ENCODE measurements at places on chromosomes 5 and 9.
A peak's percentile ranks its signal among the peaks of the same experiment; 100 is the strongest.

DNA sequence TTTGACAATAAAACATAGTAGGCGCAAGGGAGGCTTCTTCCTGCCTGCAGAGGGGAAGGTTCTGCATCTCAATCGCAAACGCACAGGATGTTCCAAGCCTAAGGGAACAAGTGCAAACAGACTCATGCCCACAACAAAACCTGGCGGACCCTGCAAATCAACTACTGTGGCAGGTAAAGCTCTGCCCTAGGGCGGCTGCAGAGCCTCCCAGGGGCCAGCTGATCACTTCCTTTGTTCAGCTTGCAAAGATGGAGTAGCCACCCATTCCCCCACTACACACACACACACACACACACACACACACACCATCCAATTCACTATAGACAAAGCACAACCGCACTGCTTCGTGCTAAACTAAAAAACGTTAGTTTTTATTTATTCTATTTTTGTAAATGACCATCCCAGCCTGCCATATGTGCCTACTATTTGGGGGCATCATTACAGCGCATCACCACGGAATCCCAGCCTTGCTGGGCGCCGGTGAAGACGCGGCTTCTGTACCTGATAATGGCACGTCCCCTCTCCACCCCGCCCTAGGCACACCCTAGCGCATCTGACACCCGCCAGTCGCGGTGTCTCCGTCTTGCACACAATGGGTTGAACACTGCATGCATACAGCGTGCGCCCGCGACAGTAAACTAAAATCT lies 57.6 kb downstream of the DPYSL3 start:
- peak; percentile 28 for DNase-seq

GRCh38 chr9:90964101-90965020 lies 162.7 kb downstream of the SYK start:
- no peak for DNase-seq

GRCh38 chr5:78253201-78253600 lies 41.3 kb downstream of the AP3B1 start:
- no peak for DNase-seq

- DNase-seq, result no peak
Observed at GRCh38 chr5:154514331-154514730, 36.3 kb upstream of the HAND1 start.

DNA sequence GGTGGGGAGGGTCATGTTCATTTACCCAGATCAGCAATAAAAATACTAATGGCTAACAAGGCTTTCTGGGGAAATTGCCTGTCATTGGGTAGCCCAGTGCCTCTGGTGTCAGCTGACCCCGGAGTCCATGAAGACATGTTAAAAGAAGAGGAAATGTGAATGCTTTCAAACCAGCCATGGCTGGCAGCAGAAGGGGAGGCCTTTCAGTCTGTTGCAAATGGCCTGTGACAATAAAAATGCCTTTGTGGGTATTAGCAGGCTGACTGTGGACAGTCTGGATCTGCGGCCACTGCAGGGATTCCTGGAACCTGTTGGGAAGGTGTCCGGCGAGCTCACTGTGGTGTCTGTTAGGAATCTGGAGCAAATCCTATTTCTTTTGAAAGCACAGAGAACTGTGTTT lies 7.5 kb downstream of the ABL1 start:
- DNase-seq, result no peak

DNA sequence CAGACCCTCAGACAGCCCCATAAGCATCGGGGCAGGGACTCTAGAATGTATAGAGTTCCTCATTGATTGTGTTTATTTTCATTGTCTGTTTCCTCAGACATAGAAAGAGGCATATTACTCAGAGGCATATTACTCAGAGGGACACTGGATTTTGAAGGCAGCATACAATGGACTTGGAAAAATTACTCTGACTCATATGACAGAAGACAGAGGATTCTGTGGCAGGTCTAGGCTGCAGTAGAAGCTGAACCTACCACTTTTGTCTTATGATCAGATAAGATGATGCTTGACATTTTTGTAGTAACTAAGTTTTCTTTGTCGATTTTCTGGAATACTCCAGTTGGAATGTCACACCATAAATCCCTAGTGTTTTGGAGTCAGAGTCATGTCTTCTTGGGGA lies 105.2 kb downstream of the ST8SIA4 start:
- DNase-seq, result no peak

- DNase-seq, result no peak
Observed at GRCh38 chr5:55899344-55899743, 48.2 kb downstream of the IL31RA start.

GRCh38 chr9:134170532-134171315 lies 6.4 kb upstream of the RNU6ATAC start:
- no peak for DNase-seq

DNA sequence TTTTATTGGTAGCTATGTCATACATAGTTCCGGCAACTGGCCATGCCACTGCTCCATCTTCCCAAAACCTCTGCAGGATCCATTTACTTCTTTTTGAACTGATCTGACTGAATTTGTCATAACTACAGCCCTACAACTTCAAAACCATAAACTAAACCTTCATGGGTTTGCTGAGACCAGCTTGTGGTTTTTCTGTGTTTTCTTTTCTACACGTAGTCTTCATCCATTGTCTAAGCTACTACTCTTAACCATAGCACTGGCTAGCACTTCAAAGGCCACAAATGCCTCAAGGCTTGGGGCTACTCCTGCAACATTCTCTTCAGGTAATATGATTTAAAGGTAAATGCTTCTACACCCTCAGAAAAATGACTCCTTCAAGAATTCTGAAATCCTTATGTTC lies 9.0 kb upstream of the KIF2A start:
- DNase-seq, result no peak

DNA sequence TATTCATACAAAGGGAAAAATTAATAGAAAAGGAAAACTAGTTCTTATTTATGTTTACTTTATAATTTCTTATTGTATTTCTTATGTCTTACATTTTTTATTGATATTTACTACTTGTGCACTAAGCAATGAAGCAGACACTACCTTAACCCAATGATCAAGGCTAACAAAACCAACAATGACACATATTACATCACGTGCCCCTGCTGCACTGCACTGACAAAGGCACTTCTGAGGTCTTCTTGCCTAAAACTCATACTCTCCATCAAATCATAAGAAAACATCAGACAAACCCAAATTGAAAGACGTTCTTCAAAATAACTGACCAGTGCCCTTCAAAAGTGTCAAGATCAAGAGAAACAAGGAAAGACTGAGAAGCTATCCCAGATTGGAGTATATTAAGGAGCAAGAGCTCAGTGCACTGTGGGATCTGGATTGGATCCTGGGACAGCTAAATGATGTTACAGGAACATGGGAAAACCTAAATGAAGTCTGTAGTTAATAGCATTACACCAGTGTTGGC lies 230.9 kb downstream of the AUH start:
- no peak for DNase-seq

- DNase-seq, result no peak
Observed at GRCh38 chr5:142295960-142296860, 28.6 kb downstream of the SPRY4 start.

- no peak for DNase-seq
Observed at GRCh38 chr5:172852490-172853354, 18.7 kb downstream of the ERGIC1 start.

DNA sequence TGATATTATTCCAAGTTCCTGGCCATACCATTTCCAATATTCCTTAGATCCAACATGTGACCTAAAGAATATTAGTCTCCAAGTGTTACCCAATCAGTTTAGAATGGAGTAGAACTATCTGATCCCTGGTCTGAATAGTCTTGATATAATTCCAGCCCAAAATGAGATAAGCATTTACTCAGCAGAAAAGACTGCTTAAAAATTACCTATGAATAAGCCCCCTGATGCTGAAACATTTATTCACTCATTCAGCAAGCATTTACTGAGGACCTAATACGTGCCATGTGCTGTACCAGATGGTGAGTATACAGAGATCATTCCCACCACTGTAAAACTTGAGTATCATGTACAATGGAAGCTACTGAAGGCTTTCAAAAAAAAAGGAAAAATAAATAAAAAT lies 157.0 kb downstream of the FAM114A2 start:
- DNase-seq, result no peak

DNA sequence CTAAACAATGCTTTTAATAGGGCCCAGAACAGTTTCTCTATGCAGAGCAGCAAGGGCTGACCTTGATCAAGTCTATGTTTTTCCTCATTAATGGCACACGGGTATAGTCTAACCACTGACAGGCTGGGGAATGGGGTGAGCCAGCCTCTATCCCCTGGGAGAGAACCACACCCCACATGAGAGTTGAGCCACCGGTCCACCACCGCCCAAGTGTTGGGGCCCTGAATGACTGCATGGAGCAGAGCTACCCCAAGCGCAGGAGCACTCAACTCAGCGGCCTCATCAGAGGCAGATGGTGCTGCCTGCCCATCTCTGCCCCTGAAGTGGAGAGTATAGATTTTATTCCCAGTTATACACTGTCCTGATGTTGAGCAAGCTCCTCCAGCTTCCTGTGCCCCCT lies 247.9 kb upstream of the IRX1 start:
- DNase-seq, result no peak

- peak; percentile 44 for DNase-seq
Observed at GRCh38 chr5:157540707-157541446, 34.7 kb downstream of the ADAM19 start.

DNA sequence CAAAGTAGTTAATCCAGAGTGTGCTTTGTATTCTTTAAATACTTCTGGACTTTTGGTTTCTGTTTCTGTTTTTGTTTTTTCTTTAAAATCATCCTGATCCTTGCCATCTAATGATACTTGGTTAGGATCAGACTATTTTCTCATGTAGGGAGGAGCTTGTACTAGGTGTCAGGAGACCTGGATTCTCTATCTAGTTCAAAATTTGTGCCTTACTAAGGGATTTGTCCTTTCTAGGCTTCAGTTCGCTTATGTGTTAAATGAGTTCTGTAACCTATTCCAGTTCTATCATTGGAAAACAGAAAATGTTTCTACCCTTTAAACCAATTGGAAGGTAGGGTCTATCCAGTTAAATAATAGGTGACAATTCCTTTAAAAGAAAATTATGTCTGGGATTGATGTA lies 3.3 kb upstream of the MEF2C start:
- no peak for DNase-seq

DNA sequence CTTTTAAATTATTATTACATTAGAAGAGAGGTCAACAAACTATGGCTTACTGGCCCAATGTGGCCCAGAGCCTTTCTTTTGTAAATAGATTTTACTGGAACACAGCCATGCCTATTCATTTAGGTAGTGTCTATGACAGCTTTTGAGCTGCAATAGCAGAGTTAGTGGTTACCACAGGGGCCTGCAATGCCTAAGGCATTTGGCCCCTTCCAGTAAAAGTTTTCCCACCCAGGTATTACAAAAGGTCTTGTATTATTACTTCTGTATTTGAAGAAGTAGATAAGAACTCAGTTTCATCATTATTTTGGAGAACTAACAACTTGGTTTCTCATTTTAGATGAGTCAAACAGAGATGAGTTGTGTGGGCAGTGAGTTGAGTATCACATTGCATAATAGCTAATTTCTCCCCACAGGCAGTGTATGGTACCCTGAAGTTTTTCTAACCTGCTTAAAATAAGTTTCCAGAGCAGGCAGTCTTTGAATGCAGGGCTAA lies 9.5 kb downstream of the MTRR start:
- no peak for DNase-seq

DNA sequence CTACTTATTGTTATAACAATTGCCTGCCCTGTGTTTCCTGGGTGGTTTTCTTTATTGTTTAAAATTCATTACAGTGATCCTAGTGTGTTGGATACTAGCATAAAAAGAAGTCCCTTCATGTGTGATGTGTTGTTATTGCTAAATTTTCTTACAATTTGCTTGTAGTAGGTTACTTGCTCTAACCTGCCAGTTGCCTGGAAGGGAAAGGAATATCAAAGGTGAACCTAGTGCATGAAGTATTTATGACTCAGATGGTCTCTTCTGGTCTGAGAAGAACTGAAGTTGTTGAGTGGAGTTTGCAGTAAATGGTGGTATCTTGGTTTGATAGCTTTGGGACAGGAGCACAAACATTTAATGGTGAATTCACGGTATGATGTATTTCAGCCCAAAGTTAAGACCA lies 58.0 kb downstream of the SH3GL2 start:
- no peak for DNase-seq

DNA sequence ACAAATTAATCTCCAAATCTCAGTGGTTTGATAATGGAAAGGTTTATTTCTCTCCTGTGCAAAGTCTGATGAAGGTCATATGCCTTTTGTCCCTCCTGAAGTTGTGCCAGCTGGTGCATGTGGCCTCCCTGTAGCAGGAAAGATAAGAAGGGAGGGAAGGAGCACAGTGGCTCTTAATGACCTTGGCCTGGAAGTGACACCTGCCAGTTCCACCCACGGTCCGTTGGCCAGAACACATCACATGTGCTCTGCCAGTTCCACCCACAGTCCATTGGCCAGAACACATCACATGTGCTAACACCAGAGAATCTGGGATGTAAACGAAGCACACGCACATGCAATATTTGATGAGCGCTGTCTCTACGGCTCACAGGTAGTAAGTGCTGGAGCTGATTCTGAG lies 130.9 kb downstream of the DOCK2 start:
- no peak for DNase-seq

DNA sequence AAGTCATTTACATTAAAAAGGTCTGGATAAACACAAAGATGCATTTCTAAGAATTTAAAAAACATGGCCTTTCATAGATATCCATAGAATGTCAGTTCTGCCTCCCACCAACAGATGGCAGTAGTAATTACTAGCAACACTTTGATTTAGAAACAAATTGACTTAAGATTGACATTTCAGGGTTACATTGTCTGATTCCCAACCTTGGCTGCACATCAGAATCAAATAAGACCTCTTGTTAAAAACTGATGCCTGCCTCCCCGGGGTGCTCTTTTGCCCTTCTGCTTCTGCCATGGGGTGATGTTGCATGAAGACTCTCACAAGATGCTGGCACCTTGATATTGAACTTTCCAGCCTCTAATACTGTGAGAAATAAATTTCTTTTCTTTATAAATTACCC lies 146.2 kb upstream of the GPR151 start:
- no peak for DNase-seq

- no peak for DNase-seq
Observed at GRCh38 chr9:82475584-82476301, 487.2 kb downstream of the SPATA31D1 start.

DNA sequence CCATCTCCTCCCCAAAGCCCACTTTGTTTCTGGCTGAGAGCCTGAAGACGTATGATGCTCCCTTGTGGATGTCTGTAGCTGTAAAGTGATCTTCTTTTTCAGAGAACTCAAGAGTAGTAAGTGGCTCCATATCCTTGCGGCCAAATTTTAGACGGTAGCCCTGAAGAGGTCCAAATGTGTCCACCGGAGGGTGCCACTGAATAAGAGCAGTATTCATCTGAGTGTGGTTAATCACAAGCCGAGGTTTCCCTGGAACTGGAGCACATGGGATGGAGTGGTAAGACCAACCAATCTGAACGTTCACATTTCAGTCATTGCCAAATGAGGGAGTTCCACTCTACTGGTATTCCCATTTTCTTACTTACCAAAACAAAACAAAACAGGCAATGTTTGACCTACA lies 686.5 kb upstream of the DMAC1 start:
- peak; percentile 49 for DNase-seq

All from cerebellar cortex (tissue), 1 donor.